Naive thymus-derived CD4-positive, alpha-beta T cell (primary cell): ENCODE measurements at places on chromosomes 13 and 19. TPM values are rescaled to one million over a fixed set of nuclear protein-coding genes. Genes with fewer than 3 reads are reported as not detected.

SUCLA2 gene
- total RNA-seq: 35.8 and 36.6 TPM in 2 replicates

SIAH3 gene
- 2.6 TPM for total RNA-seq

POSTN gene
- not detected for total RNA-seq

C3 gene
- total RNA-seq: 3.2 TPM

FOXA3 gene
- not detected in 2 replicates for total RNA-seq

JSRP1 gene
- 0.24 TPM in 1 of 2 replicates, not detected in the other for total RNA-seq

KLF2 gene
- 630 TPM for total RNA-seq

DNA sequence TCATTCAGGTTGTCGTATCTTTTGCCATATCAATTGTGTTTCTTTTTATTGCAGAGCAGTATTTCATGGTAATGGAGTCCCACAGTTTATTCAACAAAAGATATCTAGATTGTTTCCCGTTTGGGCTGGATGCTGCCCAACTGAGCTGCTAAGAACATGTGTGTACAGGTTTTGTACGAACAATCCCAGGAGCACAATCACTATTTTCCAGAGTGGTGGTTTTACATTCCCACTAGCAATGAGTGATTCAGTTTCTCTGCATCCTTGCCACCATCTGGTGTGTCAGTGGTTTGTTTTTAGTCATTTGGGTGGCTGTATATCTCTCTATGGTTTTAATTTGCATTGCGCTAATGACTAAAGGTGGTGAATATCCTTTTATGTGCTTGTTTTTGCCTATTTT lies 52.7 kb upstream of the ZDHHC20 start:
- no peak for DNase-seq

- no peak for DNase-seq
Measured at GRCh38 chr19:18393836-18394235, 3.6 kb downstream of the LRRC25 start.

- no peak for DNase-seq
Measured at GRCh38 chr19:14089412-14089661, 1.2 kb downstream of the SAMD1 start.

GRCh38 chr19:9498183-9498902 lies at the start of gene ZNF560:
Gene ZNF560 (minus strand): TSS chr19:9498616. CDS start chr19:9475313, 23,303 bp downstream.
- DNase-seq: no peak
